ENCODE measurements at places on chromosomes 6 and 20.

DNA sequence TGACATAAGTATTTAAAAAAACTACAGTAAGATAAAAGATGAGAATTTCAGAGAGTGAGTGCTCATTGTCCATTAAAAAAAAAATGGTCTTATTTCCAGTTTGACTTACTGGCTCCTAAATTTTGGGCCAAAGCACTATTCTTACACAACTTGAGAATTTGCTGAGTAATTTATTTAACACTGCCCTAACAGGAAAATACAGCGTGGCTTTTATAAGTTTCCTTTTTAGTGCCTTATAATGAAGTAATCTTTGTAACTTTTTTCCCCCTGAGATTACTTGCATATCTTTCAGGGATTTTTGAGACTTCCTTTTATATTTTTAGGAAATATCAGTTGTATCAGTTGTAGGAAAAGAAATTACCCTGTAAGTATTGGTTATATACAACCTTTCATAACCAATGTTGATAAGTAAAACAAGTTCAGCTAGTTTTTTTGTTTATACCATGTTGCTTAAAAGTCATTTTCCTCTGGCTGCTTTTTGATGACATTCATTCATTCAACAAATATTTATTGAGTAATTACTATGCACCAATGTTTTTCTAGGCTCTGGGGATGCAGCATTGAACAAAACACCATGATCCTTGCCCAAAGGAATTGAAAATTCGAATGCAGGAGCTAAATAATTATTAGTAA lies 106.4 kb upstream of the SGK1 start:
- no peak overlapping the region for H3K4me3 ChIP-seq
- H3K36me3 ChIP-seq, result no peaks in the 10 kb centered on the region
- H3K27ac ChIP-seq, result no peak overlapping the region
- H3K27me3 ChIP-seq, result no peaks in the 10 kb centered on the region

DNA sequence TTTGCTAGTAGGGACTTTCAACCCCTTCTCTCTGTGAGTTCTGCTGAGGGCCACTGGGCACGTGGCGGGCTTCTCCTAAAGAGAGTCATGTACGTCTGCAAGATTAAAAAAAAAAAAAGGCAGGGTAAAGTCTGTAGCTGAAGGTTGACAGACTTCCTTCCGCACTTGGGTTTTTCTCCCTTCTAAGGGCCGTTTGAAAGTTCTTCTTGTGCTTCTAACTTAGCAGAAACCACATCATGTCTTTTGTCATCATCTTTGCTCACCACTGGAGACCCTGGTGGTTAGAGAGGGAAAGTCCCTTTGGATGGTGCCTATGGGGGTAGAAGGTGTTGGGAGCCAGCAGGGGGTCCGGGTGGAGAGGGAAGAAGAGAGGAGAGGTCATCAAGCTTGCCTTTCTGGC lies 31.4 kb downstream of the PRDM1 start:
- H3K4me1 ChIP-seq, result peaks cover 18% of the 10 kb centered on the region
- DNase-seq, result peak; percentile 66
- H3K27ac ChIP-seq, result no peak overlapping the region
- H3K4me3 ChIP-seq, result no peak overlapping the region
- H3K27me3 ChIP-seq, result peaks cover 16% of the 10 kb centered on the region

- no peaks in the 10 kb centered on the region for H3K36me3 ChIP-seq
- DNase-seq, result peak; percentile 57
- H3K27me3 ChIP-seq, result peaks cover 60% of the 10 kb centered on the region
- no peaks in the 10 kb centered on the region for H3K4me1 ChIP-seq
- H3K27ac ChIP-seq, result no peak overlapping the region
Observed at GRCh38 chr20:1803061-1803931, 91.9 kb upstream of the SIRPA start.

DNA sequence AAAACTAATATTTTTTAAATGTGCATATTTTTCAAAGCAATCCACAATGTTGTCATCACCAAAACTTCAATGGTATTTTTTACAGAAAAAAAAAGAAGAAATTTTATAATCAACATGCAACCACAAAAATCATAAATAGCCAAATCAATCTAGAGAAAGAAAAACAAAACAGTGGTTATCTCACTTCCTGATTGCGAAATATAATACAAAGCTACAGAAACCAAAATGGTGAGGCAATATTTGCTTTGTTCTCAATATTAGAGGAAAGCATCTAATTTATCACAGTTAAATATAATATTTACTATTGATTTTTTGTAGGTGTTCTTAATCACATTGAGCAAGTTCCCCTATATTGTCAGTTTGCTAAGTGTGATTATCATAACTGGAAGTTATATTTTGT lies 720.7 kb upstream of the ADGRB3 start:
- no peak overlapping the region for H3K4me3 ChIP-seq
- H3K36me3 ChIP-seq, result no peaks in the 10 kb centered on the region
- no peaks in the 10 kb centered on the region for H3K27me3 ChIP-seq
- H3K27ac ChIP-seq, result no peak overlapping the region
- DNase-seq, result no peak

GRCh38 chr20:21554376-21554890 lies 40.6 kb upstream of the NKX2-2 start:
- no peaks in the 10 kb centered on the region for H3K27me3 ChIP-seq
- DNase-seq, result no peak
- no peak overlapping the region for H3K27ac ChIP-seq
- H3K4me1 ChIP-seq, result peaks cover 2% of the 10 kb centered on the region
- no peak overlapping the region for H3K4me3 ChIP-seq

All from thymus (tissue), 14 donors.